ENCODE measurements at places on chromosomes 4 and X.

DNA sequence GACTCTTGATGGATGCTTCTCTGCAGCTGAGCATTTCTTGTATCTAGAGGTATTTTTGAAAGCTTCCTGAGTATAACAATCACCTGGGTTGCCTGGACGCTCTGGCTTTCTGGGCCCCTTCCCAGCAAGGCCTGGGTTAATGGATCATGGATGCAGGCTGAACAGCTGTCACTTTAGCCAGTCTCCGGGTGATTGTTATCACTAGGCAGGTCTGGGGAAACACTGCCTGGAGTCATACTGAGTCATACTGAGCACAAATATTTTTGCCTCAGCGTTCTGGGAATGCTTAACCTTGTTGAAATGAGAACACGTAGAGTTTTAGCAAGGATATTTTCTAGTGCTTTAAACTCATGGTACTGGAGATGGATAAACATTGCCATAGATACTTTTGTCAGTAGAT is 102.6 kb downstream of the PHEX start:
- no peak for DNase-seq
- H3K27me3 ChIP-seq = no peaks in the 10 kb centered on the region
- H3K36me3 ChIP-seq = no peaks in the 10 kb centered on the region
- no peak overlapping the region for H3K4me3 ChIP-seq
- H3K4me1 ChIP-seq = no peaks in the 10 kb centered on the region

DNA sequence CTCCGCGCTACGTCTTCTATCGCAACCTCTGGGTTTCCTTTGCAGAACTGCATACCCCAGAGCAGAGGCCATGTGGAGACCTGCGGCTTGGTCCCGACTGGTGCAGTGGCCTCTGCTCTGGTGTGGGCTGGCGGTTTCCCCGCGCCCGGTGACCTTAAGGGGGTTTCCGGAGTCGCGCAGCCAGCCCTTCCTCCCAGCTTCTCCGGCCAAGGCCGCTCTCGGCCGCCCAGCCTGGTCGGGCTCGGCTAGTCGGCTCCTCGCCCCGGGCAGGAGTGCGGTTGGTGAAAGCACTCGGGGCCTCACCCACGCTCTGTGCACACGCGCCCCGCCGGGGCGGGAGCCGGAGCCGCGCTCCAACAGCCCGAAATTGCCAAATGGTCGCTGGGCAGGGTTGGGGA is 84.9 kb downstream of the BCOR start:
- peaks cover 2% of the 10 kb centered on the region for H3K27me3 ChIP-seq
- DNase-seq = peak; percentile 58
- no peaks in the 10 kb centered on the region for H3K4me1 ChIP-seq
- no peak overlapping the region for H3K27ac ChIP-seq

- H3K36me3 ChIP-seq = no peaks in the 10 kb centered on the region
- no peak overlapping the region for H3K27ac ChIP-seq
- DNase-seq = no peak
- no peak overlapping the region for H3K4me3 ChIP-seq
- H3K4me1 ChIP-seq = peaks cover 17% of the 10 kb centered on the region
- peaks cover 7% of the 10 kb centered on the region for H3K27me3 ChIP-seq
Measured at GRCh38 chrX:140822184-140822583, 112.6 kb downstream of the LINC00632 start.

- no peak overlapping the region for H3K4me3 ChIP-seq
- H3K36me3 ChIP-seq = no peaks in the 10 kb centered on the region
- no peak for DNase-seq
- H3K27me3 ChIP-seq = no peaks in the 10 kb centered on the region
- no peaks in the 10 kb centered on the region for H3K4me1 ChIP-seq
Measured at GRCh38 chr4:72690771-72691170, 121.8 kb upstream of the ADAMTS3 start.

- no peak for DNase-seq
- no peaks in the 10 kb centered on the region for H3K27me3 ChIP-seq
- H3K36me3 ChIP-seq = no peaks in the 10 kb centered on the region
- H3K4me3 ChIP-seq = no peak overlapping the region
Measured at GRCh38 chrX:21907260-21907659, 33.2 kb upstream of the SMS start.

DNA sequence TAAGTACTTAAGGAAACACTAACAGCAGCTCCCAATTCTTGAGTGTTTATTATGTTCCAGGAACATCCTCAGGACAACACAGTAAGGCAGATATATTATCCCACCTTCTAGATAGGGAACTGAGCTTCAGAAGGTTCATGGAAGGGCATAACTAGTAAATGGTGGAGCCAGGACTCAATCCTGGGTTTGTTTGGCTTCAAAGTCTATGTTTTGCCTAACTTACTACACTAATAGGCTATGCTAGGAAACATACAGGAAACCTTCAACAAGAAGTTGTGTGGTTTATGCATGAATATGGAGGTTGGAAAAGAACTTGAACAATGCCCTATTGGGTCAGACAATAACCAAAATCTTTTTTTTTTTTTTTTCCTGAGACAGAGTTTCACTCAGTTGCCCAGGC is 72.5 kb upstream of the GPR34 start:
- no peaks in the 10 kb centered on the region for H3K36me3 ChIP-seq
- no peak for DNase-seq
- no peak overlapping the region for H3K27ac ChIP-seq
- no peak overlapping the region for H3K4me3 ChIP-seq
- H3K4me1 ChIP-seq = peaks cover 3% of the 10 kb centered on the region

- H3K27me3 ChIP-seq = no peaks in the 10 kb centered on the region
- H3K4me1 ChIP-seq = no peaks in the 10 kb centered on the region
Measured at GRCh38 chr4:128796934-128797333, 12.6 kb upstream of the JADE1 start.
